ENCODE measurements at places on chromosomes 13 and 19.

DNA sequence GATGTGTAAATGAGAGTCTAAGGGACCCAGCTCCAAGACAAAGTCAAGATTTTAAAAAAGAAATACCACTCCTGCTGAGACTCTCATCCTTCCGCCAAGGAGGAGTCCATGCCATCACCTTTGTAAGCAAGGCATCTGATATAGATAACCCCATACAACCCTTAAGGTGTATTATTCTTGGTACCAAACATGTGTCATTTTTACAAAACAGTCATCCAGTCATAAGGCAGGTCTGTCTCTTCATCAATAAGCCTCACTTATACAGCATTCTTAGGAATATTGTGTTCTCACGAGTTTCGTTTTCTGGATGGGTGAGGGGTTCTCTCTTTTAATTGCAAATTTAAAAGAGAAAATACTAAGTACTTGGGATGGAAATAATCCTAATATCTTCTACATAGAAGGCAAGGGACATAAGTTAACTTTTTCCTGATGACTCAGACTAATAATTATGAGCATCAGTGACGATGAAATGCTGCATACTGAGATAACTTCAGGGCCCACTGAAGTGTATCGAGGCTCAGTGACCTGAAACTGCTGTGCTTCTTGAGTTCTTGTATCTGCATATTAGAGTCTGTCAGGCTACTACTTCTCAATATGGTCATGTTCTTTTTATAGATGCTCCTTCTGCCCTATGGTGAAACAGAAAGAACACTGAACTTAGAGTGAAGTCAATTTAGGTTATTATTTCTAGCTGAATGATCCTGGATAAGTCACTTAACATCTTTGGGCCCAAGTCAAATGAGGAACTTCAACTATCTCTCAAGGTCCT lies 166.6 kb downstream of the KLF12 start:
- no peak for DNase-seq

GRCh38 chr19:14056069-14056666 lies 5.7 kb downstream of the PALM3 start:
- no peak for DNase-seq

DNA sequence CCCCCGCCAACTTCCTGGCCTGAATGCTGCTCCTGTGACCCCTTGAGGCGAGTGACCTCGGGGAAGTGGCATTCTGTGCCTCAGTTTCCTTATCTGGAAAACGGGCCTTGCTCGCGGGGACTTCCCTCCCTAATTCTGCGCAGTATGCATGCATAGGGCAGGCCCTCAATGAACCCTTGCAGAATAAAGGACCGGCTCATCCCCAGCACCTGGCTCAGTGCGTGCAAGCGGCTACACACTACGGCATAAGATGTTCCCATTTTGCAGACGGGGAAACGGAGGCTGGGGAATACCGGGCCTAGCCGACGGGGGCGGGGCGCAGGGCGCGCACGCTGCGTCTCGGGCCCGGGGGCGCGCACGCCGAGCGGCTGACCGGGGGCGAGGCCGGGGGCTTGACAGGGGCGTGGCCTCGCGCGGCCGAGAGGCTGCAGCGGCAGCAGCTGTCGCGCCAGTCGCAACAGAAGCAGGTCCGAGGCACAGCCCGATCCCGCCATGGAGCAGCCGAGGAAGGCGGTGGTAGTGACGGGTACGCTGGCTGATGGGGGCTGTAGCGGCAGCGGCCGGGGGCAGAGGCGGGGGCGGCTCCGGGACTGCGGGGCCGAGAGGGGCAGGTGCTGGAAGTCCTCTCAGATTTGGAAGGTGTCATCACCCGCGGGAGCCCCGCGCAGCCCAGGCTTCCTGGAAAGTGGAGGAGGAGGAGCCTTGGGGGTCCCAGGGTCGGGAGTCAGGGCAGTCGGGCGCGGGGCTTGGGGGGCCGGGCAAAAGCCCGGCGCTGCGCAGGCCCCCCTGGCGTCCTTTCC lies at the start of gene PGPEP1:
TSS of gene PGPEP1 (plus strand) at position 409 of the 800 bp plus-strand sequence. CDS start at position 493, 84 bp downstream.
- DNase-seq: no peak

DNA sequence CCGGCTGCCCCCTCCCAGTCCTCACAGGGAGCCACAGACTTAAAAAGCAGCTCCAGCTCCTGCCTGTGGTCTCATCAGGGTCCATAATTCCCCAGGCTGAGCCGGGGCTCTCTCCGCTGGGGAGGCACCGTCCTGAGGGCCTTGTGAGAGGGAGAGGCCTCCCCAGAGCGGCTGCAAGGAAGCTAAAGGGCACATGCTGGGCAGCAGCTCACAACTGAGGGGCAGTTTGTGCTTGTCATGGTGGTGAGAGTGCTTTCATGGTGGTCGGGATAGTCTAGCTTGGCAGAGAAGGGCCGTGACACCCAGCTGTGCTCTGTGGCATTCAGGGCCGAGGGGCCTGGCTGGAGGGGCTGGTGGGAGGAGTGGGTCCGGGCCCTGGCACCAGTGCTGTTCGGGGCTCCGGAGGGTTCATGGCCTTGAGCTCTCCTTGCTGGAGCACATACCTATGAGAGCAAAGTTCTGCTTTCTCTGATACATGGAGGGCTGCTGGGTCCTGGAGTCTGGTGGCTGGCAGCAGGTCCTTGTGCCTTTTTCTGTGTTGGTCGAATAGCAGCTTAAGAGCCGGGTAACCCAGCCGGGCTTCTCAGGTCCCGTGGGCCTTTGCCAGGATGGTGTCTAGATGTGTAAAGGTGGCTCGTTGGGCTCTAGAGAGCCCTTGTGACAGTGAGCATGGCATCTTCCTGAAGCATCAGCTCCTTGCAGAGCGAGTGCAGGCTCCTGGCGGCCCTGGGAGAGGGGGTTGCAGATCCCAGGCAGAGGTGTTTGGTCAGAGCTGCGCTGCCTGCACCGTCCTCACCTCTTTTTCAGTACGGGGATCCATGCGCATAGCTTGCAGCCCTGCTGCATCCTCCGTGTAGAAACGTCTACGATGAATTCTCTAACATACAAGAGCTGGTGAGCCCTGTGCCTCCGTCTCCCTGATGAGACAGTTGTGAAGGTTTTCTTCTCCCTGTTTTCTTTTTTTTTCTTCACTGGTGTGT lies 8.8 kb downstream of the UPF1 start:
- no peak for DNase-seq

DNA sequence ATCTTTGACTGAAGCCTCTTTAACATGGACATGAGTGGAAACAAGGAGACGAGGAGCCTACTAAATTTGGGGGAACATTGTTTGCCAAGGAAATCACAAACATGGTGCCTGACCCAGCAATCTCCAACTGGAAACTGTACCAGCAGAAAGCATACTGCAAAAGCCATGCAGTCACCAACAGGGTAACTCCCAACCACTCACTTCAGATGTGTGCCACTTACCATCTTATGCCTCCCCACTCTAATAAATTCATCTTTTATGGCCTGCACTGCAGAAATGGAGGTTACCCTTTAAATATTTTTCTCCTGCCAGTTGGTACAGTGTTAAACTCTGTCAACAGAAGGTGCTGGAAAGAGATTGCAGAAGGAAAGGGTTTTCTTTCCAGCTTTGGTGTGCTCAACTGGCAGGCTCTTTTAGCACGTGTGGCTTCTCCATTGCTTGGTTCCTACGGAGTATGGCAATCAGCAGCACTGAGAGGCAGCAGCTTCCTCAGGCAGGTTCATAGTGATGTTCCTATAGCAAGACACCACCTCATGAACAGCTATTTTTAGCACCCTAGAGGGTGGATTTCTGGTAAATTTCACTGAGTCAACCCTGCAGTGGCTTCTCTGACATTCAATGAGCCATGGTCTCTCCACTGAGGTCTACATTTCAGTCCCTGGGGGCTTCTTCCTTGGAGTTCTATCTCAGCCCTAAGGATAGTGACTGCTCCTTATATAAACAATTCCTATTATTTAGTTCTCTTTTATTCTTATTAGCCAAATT lies 21.4 kb downstream of the MIR17HG start:
- DNase-seq: no peak

DNA sequence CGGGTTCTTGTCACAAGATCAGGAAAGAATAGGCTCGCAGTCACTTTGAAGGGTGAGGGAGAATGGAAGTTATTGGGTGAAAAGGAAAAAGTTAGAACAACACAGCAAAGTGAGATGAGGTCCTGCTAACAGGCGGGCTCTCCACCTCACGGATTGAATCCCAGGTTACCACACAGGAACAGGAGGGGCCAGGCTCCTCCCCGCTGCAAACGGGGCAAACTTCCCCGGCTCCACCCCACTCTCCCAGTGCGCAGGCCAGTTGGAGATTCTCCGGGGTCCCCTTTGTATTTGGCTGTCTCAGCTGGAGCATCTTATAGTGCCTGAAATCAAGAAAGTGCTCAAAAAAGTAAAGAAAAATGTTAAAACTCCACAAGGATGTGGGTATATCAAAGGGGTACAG lies 78.3 kb upstream of the IPO5 start:
- DNase-seq: no peak

- no peak for DNase-seq
Measured at GRCh38 chr19:13018035-13018914, 23.0 kb downstream of the NFIX start.

DNA sequence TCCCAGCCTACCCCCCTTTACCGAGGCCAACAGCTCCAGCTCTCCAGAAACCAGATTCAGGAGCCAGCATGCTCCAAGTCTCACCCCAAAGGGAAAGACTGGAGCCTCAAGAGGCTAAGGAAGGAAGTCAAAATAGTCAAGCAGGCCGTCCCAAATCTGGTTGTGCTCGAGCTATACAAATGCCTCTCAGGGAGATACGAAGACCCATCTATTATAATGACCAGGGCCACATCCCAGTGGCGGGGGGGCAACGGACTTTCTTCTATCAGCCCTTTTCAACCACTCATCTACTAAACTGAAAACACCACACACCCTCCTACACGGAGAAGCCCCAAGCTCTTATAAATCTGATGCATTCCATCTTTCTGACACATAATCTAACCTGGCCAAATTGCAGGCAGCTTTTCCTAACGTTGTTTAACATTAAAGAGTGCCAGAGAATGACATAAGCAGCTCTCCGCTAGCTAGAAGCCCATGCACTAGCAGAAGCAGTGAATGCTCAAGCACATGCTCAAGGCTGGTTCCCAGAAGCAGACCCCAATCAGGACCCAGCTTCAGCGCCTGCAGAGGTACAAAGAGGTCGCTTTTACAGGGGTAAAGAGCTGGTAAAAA lies 104.6 kb upstream of the ZNF98 start:
- DNase-seq: no peak

GRCh38 chr19:51407511-51408131 lies 9.8 kb downstream of the SIGLEC10 start:
- no peak for DNase-seq

- DNase-seq: no peak
Measured at GRCh38 chr19:49359851-49360820, 2.1 kb downstream of the TEAD2 start.

DNA sequence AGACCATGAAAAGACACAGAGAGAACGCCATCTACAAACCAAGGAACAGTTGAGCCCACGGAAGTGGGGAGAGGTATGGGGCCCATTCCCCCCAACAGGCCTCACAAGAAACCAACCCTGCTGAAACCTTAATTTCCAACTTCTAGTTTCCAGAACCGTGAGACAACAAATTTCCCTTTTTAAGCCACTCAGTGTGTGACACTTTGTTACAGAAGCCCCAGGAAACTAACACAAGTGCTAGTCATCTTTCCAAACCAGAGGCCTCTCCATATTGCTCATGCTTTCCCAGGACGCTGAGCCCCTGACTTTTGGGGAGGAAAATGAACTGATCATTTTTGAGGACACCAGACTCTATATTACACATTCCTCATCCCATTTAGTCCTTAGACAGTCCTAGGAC lies 186.8 kb downstream of the NUFIP1 start:
- DNase-seq: no peak

DNA sequence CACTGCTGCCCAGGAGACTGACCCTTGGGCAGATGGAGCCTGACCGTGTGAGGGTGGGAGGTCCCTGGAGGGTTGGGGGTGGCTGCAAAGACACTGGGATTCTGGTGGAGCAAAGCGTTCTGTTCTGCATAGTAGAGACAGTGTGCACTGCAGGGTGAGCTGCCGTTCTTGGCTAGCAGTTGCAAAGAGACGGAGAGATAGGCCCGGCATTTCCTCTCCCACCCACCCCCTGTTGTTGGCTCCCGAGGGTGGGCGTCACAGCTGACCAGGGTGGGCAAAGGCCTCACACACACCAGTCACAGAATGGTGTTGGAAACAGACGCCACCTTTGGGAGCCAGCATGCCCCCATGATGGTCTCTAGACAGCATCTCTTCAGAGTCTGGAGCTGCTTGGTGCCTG lies 11.4 kb downstream of the TMEM255B start:
- no peak for DNase-seq

DNA sequence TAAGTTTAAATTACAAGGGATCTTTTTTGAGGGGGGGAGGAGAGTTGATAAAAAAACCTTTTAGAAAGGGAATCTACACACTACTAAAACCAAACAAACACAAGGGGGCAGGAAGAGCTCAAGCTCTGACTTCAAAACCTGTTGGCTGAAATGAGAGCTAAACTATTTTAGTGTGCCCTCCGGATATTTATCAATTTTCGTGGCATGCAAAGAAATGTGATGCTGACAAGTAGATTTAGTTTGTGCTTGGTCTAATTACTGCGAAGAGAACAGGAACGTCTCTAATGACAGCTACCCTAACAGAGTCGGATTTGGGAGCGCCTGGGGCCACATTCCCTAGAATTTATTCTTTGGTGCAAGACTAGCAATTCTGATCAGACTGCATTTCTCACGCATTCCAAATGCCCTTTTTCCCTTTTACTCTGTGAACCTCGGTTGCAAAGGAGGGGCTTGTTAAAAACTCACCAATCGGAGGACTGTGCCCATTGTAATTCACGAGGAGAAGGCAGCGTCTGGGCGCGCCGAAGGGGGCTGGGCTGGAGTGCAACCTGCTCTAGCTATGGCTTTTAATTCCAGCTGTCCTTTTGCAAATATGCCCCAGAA lies 802 bp upstream of the FREM2 start:
- no peak for DNase-seq

GRCh38 chr19:55694241-55694655 lies 19.2 kb downstream of the EPN1 start:
- DNase-seq: no peak

GRCh38 chr19:5308451-5309437 lies 31.9 kb downstream of the PTPRS start:
- DNase-seq: peak; percentile 86

- DNase-seq: no peak
Measured at GRCh38 chr19:37055330-37055729, 22.9 kb upstream of the ZNF420 start.
